Stimulated activated CD4-positive, alpha-beta T cell treated with anti-CD3 and anti-CD28 coated beads, Interleukin-2, amount 100 ng/mL, for 48 hours (primary cell): ENCODE measurements at places on chromosomes 16 and 17.

GRCh38 chr16:27399969-27400368 lies 2.0 kb upstream of the IL21R start:
- no peak for DNase-seq

GRCh38 chr16:46620266-46621005 lies 743 bp downstream of the SHCBP1 start:
- DNase-seq = peak; percentile 0

GRCh38 chr16:10812312-10813098 lies 6.1 kb downstream of the TVP23A start:
- DNase-seq = no peak

DNA sequence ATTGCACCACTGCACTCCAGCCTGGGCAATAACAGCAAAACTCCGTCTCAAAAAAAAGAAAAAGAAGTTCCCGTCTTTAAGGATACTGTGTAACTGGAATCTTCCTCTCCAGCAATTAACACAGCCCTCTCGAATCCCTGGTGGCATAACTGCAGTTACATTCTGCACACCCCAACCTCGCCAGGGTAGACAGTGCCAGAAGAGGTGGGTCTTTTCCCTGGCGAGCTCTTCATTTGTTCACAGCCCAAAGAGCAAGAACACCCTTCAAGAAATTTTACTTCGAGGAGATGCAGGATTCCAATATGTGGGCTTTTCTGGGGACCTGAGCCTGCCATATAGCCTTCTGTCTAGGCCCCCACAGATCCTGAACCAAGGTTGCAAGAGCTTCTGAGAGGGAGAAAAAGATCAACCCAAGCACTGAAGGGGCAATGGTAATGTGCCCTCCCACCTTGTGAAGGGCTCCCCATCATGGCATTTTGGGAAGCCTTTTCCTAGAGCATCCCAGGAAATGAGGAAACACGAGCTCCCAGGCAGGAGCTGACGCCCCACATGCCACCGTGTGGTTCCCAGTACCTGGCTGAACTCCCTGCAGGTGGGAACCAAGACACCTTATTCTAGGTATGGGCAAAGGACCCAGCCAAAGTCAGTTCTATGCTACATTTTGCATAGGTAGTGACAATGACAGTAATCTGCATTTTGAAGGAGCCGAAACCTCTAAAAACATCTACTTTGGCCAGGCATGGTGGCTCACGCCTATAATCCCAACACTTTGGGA lies 26.9 kb downstream of the TK2 start:
- DNase-seq = no peak

DNA sequence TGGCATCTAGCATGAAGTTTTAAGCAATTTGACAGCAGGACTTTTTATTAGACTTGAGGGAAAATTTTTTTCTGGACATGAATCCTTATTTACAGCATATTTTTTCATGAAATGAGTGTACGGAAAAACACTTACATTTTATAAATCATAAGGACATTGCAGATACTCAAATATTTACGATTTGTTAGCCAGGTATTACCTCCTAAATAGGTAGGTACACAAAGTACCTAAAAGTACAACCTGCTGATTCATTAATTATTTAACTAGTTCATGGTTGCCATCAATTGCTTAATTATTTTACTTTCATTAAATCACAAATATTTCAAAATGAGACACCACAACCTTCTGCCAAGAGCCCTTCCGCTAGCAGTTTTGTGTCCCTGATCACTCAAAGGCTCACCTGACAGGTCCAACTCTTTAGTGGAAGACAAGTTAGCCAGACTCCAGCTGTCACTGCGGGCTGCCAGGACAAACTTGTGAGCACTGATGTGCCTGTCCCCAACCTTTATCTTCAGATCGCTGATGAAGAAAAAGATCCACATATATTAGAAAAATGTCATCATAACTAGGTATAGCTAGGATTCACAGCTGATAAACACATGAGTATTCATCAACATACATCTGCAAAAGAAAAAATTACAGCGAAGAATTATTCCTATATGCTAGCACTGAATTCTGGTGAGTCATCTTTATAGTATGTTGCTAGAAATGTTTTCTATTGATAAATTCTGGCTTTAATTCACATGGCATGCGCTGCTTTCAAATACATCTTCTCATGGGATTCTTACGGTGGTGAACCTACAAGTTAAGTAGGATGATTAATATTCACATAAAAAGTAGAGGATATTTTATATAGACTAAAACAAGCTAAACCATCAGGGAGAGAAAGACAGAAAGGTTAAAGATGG lies 28.2 kb downstream of the ANKFY1 start:
- no peak for DNase-seq

DNA sequence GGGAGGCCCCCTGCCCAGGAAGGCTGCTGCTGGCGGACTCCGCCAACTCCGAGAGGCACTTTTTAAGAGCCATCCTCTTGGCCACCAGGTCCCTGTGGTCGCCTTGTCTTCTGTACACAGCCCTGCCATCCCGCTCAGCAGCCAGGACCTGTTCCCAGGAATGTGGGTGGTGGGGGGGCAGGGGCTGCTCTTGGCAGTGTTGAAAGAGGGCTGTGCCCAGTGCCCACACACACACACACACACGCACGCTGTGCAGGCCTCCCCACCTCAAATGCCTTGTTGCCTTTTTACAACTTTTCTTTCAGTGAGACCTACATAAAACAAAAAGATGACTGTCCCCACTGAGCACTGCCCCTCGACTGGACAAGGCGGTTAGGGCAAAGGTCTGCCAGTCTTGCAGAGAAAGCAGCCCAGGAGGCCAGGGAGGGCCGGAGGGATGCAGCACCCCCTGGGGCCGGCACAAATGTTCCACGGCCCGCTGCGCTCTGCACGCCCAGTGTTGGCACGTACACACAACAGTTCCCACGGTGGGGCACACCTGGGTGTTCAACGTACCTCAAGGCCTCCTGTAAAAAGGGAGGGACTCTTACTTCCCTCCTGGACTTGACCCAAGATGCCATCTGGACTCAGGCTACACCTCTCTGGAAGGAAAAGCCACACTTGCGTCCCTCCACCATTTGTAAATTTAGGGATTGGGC lies 18.5 kb upstream of the PITPNA start:
- no peak for DNase-seq

DNA sequence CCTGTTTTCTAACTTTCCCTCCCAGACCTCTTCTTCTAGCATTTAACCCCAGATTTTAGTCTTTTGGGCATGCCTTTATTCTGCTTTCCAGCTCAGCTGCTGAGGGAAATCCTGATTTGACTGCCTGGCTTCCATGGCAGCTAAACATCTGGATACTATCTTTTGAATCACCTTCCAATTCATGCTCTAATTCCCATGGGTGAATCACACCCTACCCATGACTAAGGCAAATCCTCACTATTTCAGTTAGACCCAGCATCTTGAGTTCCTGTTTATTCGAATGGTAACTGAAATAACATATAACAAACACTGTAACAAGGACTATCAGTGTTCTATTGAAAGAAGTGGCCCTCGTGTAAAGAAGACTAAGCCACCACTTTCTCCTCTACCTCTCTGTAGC lies 29.8 kb downstream of the CA10 start:
- DNase-seq = no peak

- DNase-seq = no peak
These were observed 68.8 kb downstream of the CEP112 start for GRCh38 chr17:66123163-66123562.

GRCh38 chr16:85798901-85799496 lies 345 bp downstream of the EMC8 start:
- peak; percentile 13 for DNase-seq

GRCh38 chr17:81838753-81839255 lies 4.0 kb upstream of the PPP1R27 start:
- no peak for DNase-seq

DNA sequence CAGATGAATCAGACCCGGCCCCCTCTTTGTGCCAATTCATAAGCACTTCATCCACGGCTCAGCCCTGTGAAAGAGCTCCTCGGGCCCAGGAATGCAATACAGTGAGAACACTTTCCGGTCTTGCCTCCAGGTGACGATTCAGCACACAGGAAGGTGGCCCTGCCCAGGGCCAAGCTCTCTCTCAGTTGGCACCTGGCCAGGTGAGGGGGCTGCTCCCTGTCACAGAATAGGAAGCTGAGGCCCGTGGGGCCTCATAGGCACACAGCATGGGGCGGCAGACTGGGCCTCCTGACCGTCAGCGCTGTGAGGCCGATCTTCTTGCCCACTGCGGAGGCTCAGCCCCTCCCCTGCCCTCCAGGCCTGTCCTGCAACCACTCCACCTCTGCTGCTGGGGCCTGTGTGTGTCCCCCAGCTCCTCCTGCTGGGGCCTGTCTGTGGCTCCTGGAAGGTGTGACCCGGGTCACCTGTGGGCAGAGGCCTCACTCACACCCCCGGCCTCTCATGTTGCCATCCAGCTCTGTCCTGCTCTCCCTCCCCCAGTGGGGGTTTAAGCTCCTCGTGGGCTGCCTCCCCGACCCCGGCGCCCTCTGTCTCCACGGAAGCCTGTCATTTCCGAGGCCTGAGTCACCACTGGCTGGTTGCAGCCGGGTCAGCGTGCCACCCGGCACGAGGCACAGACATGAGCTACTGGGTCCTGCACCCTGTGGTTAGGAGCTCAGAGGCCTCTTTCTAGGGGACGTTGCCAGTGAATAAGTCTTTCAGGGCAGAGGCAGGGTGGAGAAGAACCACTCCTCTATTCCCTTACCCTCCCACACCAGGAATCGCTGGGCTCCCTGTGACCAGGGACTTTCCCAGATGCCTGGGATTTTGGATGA lies 114.4 kb downstream of the SEC14L1 start:
- no peak for DNase-seq

- DNase-seq = no peak
These were observed 25.4 kb downstream of the TENT4B start for GRCh38 chr16:50178491-50178941.

DNA sequence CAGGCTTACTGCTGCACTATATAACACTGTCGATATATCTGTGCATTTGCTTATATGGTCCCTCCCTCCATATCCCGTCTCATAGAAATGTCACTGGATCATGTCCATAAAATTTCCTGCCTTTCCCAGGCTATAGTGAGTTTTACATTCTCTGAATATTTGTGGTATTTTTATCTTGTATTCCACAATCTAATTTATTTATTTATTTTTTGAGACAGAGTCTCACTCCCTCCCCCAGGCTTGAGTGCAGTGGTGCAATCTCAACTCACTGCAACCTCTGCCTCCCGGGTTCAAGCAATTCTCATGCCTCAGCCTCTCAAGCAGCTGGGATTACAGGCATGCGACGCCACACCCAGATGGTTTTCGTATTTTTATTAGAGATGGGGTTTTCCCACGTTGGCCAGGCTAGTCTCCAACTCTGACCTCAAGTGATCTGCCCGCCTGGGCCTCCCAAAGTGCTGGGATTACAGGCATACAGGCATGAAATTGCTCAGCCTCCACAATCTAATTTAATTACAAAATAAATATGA lies 12.9 kb downstream of the TRIM37 start:
- no peak for DNase-seq

- DNase-seq = no peak
These were observed 109.7 kb downstream of the KIF2B start for GRCh38 chr17:53932386-53932785.

DNA sequence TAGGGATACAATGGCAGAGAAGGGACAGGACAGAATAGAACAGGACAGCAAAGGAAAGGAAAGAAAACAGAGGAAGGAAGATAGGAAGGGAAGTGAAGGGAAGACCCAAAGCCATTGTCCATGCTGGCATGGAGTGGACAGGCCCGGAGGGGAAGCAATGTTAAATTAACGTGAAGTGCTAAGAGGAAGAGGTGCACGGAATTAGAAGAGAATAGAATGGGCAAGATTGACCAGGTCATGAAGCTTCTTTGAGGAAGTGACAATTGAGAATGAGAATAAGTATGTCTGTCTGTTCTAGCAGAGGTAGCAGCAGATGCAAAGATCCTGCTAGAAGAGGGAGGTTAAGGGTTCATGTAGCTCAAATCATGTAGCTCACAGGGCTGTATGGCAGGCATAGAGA lies 117.2 kb downstream of the MAF start:
- DNase-seq = no peak

DNA sequence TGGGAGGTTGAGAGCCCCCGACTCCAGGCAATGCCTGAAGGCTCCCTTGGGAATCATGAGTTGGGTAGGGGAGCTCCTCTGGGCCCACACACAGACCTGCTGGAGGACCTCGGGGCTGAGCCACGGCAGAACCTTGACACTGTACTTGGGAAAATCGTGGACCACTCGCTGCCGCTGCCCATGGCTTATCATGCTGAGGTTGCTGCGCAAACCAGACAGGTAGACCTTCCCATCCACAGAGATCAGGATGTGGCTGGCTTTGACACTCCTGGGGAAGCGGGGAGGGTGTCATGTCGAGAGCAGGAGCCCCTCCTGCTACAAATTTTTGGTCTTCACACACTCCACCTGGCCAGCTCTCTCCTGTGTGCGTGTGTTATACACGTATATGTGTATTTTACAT lies 7.2 kb upstream of the LIMD2 start:
- DNase-seq = no peak

DNA sequence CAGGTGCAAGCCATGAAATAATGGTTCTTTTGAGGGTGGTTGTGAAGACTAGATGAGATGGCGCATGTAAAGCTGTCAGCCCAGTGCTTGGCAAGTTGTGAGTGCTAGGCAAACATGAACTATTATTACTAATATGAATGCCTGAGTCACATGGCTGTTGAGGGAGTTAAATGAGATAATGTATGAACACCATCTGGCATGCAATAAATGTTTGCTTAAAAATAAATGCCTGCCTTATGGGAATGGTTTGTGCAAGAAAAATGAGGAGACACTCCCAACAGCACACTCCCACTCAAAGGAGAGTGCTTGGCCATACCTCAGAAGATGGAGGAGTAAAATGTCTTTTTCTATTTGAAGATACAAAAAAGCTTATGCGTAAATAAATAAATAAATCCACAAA lies 3.6 kb downstream of the MAPK3 start:
- no peak for DNase-seq

GRCh38 chr17:34095106-34095505 lies 160.0 kb upstream of the CCL2 start:
- DNase-seq = no peak

GRCh38 chr16:89581861-89582563 lies 6.5 kb downstream of the CPNE7 start:
- no peak for DNase-seq

DNA sequence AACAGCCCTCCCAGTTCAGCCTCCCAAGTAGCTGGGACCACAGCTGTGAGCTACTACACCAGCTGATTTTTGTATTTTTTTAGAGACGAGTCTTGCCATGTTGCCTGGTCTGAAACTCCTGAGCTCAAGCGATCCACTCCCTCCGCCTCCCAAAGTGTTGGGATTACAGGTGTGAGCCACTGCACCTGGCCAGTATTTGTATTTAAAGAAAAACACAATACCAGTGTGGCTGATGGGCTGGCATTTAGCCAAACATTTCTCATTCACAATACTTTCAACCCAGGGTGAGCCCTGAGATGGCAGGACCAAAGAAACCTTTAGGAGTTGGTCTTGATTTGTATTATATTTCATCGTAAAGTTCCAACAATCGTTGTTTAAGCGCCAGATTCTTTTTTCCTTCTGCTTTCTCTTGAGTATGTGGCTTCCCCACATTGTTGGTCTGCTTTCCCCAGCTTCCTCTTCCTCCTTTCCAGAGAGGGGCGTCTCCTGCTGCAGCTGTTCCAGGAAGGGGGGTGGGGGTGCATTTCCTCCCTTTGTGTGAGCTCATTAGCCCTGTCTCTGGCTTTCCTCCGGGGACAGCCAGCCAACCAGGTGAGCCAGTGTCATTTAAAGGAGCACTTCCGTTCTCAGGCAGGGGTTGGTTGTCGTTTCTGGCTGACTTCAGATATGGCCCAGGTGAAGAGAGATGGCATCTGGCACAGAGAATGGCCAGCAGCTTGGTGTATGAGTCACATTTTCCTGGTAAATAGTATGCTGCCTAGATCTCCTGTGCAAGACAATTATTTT lies 79.9 kb downstream of the GPRC5B start:
- peak; percentile 2 for DNase-seq
